ENCODE measurements at places on chromosomes 7 and 10.

- no peak for DNase-seq
Observed at GRCh38 chr10:5411941-5412276, 448 bp upstream of the NET1 start.

DNA sequence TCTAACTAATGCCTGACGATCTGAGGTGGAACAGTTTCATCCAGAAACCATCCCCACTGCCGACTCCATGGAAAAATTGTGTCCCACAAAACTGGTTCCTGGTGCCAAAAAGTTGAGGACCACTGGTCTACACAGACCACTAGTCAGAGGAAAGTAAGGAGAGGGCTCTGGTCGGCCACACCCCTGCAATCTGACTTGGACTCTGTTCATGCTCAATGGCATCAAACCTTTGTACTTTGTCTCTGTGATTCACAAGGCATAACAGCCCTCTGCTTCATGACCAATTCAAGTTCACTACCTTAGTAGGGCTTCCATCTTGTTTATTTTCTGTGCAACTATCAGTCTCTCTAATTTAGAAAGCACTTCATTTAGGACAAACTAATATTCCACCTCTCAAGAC is 1.8 kb downstream of the TUBAL3 start:
- DNase-seq = no peak

DNA sequence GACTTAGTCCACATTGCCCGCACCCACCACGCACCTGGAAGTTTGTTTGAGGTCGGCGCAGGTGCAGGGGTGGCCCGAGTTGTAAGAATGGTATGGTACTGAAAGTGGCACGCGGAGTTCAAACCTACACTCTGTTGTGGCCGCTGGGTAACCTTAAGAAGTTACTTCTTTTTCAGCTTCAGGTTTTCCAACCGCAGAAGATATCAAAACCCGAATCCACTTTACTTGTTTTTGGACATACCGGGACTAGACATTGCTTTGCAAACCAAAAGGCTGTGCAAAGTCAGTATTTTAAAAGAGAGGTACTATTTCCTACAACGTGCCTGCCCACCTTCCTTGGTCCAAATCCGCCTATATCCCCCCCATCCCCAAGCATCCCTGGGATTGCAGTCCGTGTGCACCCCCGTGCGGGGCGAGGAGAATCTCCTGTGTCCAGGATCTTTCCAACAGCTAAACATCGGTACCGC is 1.0 kb downstream of the IGFBP3 start:
- no peak for DNase-seq

- DNase-seq = no peak
Observed at GRCh38 chr10:62270020-62270419, 1.4 kb upstream of the RTKN2 start.

DNA sequence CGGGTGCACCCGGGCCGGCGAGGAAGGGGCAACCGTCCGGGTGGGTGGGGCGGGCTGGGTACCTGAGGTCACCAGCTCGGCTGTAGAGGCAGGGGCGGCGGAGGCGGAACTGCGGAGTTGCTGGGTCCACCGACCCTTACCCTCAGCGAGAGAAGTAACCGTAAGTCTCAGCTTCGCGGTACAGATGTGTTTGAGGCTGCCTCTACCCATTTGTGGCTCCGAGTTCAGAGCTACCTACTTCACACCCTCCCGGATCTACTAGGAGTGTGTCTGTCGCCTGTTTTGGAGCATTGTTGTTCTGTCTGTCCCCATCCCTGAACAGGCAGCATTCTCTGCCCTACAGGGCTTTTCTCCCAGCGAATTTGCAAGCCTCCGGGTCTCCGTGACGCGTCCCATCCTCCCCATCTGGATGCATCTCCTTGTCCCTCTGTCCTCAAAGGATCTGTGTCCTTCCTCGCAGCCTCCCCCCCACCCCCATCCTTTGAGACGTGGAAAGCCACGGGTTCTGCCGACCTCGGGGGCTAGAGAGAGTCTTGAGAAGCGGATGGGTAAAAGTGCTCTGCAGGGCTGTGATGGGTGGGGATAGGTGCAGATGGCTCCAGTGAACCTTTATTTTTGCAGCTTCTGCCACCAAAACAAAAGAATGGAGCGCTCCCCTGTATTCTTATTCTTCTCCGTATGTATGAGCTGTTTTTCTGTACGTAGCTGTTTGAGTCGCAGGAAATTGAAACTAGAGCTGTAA is 757 bp downstream of the ANKIB1 start:
- no peak for DNase-seq

- DNase-seq = no peak
Observed at GRCh38 chr7:132580717-132581285, 4.5 kb upstream of the PLXNA4 start.

DNA sequence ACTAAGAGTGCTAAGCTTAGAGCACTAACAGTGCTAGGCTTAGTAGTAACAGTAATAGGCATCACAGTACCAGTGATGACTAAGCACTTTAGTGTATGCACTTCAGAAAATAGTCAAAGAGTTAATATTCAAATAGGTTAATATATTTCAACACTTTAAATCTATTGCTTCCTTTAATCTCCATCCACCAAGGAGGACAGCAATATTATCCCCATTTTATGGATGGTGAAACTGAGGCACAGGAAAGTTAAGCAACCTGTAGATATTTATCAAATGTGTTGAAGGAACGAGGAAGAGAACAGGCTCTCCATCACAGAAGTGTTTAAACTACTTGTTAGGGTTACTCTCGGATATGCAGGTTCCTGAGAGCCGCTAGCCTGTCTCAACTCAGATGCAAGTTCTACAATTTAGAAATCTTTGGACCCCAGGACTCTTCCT is 165.5 kb downstream of the PRKAG2 start:
- DNase-seq = no peak

Measured in epithelial cell of prostate (primary cell).